ENCODE measurements at places on chromosomes 12 and 14.
A peak's percentile ranks its signal among the peaks of the same experiment; 100 is the strongest.

- DNase-seq: peak; percentile 86
These were observed 86.6 kb upstream of the FRMD6 start for GRCh38 chr14:51564986-51565604.

GRCh38 chr12:94872007-94872653 is 131.4 kb downstream of the NDUFA12 start:
- no peak for DNase-seq

- no peak for DNase-seq
These were observed 31.7 kb downstream of the TNFAIP2 start for GRCh38 chr14:103155010-103155409.

DNA sequence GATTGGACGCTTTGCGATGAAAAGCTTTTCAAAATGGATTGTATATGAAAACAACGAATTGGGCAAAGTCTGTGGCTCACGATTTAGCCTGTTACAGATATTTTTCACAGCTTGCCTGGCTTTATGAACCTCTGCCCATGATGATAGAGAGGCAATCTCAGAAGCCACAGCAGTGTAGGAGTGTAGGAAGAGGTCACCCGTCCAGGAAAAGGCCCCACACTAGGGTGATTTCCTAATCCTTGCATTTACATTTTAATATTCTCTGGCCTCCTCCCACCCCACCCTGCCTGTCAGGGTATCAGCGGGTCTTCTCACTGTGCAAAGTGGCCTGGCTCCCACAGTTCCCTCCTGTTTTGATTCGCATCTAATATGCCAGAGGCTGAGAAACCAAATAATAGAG is 81.8 kb upstream of the FOXN3 start:
- DNase-seq: no peak

- DNase-seq: no peak
These were observed 20.4 kb downstream of the BATF start for GRCh38 chr14:75542588-75543091.

- DNase-seq: no peak
These were observed 68.2 kb upstream of the EVL start for GRCh38 chr14:99996951-99997571.

GRCh38 chr12:2833327-2833726 is 1.5 kb downstream of the NRIP2 start:
- no peak for DNase-seq

DNA sequence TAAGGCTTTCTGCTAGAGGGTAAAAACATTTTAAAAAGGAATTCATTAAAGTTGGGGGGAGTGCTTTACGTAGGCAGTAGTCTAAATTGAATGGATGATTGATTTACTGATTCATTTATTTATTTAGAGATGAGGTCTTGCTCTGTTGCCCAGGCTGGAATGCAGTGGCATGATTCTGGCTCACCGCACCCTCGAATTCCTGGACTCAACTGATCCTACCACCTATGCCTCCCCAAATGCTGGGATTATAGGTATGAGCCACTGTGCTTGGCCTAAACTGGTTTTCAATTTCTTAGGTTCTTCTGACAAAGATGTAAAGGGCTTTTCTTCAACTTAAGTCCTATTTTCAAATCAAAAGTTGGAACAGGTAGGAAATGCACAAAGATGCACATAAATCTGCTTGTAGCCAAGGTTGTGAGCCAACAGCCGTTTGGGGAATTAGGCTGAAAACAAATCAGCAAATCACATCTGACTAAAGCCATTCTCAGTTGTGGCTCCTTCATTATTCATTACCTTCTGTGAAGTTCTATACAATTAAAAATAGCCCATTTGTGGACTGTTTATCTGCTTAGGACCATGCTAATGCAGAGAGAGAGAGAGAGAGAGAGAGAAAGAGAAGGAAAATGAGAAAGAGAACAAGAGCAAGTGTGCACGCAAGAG is 218.0 kb downstream of the PPM1H start:
- no peak for DNase-seq

DNA sequence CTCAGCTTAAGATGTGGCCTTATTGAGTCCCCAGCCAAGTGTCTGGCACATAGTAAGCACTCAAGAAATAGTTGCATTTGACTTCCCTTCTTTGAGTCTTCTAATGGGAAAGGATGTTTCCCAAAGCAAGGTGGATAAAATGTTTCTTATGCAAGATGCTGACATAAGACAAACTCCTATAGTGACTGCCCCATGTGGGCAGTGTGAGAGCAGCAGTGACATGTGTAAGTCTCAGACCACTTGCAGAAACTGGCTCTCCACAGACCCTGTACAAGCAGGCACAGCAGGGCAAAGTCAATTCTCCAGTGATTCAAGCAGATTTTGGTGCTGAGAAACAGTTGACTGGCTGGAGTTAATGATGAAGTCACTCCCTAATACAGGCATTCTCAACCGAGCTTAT is 255.3 kb downstream of the ANO2 start:
- no peak for DNase-seq

DNA sequence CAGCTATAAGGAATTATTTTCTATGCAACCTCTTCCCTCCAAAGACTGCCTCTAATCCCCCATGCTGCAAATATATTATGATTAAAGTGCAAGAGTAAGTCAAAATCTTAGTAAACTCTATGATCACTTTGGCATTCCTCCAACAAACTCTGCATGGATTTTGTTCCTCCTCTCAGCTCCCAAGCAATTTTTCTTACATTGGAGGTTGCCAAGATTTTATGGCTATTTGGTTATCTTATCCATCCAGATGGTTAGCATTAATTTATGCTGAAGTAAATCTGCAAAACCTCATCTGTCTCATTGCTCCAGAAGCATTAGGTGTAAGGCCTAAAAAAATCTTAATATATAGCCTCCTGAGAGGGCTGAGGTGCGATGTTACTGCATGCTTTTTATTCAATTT is 228.1 kb downstream of the CHST11 start:
- peak; percentile 30 for DNase-seq

DNA sequence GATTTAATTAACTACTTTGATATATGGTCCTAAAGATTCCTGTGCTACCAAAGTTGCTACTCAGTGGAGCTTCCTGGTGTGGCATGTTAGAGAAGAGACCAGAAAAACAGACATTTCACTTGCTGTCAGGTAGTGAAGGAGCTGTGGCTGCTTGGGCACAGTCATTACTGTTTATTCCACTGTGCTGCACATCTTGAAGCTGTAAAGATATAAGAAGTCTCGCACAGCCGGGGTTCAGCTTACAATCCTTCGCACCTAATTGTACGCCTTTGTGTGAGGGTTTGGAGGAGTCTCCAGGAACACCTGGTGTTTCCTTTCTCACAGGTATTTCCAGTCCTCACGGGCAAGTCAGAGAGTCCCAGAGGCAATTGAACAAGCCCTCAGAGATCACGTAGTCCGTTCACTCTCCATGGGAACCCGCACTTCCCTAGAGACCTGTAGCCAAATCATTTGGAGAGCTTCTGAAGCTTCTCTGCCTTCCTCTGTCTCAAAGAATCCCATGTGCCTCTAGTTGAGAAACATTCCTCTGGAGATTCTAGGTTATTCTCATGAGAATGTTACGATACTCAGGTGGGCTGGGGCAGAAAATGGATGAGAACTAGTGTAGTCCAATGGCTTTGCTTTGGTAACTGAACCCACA is 4.1 kb downstream of the EVL start:
- peak; percentile 96 for DNase-seq

DNA sequence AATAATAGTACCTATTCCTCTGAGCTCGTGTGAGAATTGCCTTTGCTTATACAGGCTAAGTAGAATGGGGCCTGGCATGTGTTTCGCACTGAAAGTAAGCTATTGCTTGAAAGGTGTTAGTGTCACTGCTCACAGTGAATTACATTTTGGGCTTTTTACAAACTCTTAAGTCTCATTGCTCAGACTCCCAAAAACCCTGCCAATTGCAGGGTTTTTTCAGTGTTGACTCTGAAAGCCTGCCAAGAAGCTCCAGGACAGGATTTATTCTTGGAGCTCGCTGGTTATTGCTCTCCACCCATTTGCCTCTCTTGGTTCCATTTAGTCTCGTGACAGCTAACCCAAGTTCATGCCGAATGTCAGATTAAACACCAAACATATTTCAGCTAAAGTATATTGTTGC is 39.8 kb downstream of the NOPCHAP1 start:
- DNase-seq: peak; percentile 10

GRCh38 chr14:99189201-99189801 is 82.7 kb downstream of the BCL11B start:
- DNase-seq: no peak

GRCh38 chr14:34642595-34642994 is 12.6 kb upstream of the SNX6 start:
- DNase-seq: no peak

DNA sequence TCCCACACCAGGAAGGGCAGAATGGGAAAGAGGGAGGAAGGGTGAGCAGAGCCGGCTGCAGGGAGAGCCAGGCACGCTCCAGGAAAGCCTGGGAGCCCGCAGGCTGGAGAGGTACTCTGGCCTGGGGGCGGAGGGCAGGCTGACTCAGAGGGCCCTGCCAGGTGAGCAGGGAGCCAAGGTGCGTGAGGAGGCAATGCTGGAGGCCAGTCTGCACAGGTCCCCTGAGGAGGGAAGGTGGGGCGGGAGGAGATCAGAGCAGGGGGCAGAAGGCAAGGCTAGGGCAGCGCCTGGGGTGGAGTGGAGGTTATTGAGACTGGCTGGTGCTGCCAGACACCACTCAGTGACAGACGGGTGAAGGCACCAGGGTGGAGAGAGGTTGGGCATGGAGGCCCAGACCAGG is 385.0 kb downstream of the BCL11B start:
- no peak for DNase-seq

DNA sequence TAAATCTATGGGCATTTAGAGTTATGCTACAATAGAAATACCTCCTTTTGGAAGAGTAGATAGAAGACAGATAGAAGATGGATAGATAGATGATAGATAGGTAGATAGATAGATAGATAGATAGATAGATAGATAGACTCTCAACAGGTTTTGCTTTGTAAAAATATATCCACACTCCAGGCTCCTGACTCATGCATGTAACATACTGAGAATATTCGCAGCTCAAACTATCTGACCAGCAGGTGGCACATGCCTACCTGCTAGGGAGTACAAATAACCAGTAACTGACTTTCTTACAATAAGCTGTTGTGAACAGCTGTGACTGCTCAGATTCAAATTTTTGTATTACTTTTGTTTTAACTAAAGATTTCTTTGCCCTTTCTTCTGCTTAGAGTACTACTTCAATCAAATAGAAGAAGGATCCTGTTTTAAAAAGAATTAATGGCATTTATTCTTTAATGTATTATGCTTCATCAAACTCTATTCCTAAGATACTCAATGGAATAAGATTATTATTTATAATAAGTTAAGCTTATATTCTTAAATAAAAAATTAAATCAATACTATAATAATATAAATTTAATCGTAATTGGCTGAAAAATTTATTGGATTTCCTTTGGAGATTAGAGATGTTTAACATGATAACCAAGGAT is 15.8 kb upstream of the CPNE8 start:
- DNase-seq: no peak

DNA sequence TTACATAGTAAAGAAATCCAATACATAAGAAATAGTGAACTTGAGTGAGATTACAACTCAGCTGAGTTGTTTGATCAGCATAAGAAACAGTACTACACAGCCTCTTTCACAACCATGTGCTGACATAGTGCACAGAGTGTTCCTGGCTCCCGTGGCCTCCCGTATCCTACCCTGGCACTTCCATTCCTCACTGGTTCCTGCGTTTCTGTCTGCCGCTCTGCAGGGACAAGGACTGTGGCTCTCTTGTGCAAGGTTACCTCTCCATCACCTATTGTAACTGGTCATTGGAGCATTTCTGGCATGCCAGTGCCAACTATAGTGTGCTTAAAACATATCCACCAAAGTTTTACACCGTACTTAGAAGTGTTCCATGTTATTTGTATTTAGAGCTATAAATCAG is 46.3 kb upstream of the PCED1B start:
- DNase-seq: no peak

- DNase-seq: no peak
These were observed 881.3 kb upstream of the SEL1L start for GRCh38 chr14:82414853-82415539.

Data from DMS79 (cell line).